ENCODE measurements at places on chromosomes 11 and 22. TPM values are rescaled to one million over a fixed set of nuclear protein-coding genes. Genes with fewer than 3 reads are reported as not detected.

SLC5A4 gene
- polyA plus RNA-seq, result not detected

GPR83 gene
- polyA plus RNA-seq, result not detected

GRM5 gene
- not detected for polyA plus RNA-seq

KRTAP5-8 gene
- polyA plus RNA-seq, result not detected

MUC2 gene
- polyA plus RNA-seq, result not detected

OR2AG2 gene
- not detected for polyA plus RNA-seq

HIC2 gene
- 0.66 TPM for polyA plus RNA-seq

SMC1B gene
- not detected for polyA plus RNA-seq

LINC01488 gene
- polyA plus RNA-seq, result not detected

DNA sequence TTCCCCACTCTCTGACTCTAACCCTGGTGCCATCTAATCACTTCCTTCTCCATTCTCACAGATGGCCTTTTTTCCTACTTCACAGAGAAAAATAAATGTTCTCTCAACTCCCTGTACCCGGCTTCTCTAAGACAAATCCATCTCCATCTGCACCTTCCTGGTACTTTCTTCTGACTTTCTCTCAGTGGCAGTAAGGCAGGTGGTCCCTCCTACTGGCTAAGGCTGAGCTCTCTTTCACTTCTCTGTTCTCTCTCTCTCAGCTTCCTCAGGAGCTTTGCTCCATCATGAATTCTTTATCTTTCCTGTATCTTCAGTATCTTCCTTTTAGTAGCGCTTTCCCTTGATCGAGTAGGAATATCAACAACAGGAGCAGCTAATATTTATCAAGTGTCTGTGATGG is 421.6 kb downstream of the TMEM135 start:
- DNase-seq, result no peak

DNA sequence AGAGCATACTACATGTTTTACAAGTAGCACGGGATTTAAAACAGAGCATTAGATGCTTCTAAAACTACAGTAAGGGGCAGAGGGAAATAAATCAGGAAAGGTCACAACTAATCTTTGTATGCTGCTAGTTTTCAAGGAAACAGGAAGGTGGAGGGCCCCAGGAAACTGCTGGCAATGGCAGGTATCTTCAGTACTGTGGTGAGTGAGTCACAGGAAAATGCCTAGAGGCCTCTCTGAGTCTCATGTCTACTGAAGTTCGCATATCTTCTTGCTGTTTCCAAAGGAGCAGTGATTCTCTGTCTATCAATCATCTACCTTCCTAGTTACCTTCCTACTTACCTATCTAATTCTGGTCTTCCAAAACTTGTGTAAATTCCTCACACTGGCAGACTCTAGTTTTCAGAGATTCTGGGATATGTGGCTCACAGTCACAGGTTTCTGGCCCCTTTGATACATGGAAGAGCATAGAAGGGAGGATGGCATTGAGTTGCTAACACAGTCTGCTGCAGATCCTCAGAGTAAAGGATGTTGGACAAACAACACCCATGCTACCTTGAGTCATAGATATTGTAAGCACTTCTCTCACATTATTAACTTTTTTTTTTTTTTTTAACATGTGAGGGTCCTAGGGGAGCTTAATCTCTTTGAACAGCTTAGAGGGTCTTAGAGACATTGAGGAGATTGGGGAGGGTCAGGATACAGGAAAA is 58.8 kb upstream of the SYN3 start:
- no peak for DNase-seq

GRCh38 chr22:36252754-36253522 is at the start of gene APOL1:
TSS of gene APOL1 (plus strand) at chr22:36253133. CDS start at chr22:36254956, 1,823 bp downstream.
- DNase-seq, result peak; percentile 62

DNA sequence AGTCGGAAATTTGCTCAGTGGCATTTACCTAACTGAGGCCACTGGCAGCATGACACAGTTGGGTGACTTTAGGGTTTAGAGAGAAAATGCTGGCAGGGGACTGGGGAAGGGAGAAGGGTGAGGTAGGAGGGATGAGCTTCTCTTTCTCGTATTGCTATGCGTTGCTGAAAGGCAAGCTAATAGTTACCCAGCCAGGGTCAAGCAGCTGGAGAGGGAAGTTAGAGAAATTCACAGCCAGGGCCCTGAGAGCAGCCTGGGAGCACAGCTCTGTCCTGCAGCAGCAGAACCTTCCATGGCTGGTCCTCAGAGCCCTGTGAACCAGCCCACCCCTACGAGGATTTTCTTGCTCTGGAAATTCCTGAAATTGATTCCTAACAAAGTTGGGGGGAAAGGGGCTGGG is 679.6 kb downstream of the NTM start:
- no peak for DNase-seq

DNA sequence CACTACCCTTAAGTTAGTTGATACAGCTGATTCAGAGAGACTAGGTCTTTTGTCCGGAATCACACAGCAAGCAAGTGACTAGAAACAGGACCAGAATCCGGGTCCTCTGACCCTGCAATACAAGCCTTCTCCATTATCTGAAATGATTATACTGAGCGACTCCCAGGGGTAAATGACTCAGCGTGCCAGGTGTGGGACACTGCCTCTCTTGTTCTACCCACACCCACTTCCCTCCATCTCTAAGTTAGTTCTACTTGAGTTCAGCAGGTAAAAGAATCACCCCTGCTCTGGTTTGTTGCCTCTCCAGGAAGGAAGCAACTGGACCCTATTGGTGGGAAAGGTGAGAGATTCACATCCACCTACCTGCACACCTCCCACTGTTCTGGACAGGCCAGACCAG is 156.9 kb downstream of the DBX1 start:
- no peak for DNase-seq

- no peak for DNase-seq
Observed at GRCh38 chr11:95228081-95228749, 2.8 kb downstream of the SESN3 start.

- DNase-seq, result no peak
Observed at GRCh38 chr11:24321229-24321628, 175.6 kb upstream of the LUZP2 start.

- DNase-seq, result no peak
Observed at GRCh38 chr11:130549393-130549999, 101.1 kb downstream of the ADAMTS15 start.

- DNase-seq, result no peak
Observed at GRCh38 chr11:62974848-62975522, 9.8 kb downstream of the SLC22A6 start.

GRCh38 chr11:79672786-79673185 is 232.0 kb upstream of the TENM4 start:
- DNase-seq, result no peak

DNA sequence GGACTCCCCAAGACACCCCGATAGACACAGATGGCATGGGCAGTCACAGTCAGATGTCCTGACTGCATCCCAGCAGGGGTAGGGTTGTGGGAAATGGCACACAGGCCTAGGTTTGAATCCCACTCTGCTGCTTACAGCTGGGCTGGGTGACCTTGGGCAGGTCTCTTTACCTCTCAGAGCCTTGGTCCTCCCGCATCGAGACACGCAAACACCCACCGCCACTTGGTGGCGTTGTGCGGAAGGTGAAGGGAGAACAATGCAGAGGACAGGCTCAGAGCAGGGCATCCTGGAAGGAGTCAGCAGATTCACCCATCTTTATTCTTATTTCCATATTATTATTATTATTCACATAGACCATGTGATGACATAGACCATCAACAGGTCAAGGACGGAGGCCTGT is 140.5 kb downstream of the MIAT start:
- no peak for DNase-seq

- no peak for DNase-seq
Observed at GRCh38 chr22:48336339-48337060, 1491.2 kb downstream of the BRD1 start.

GRCh38 chr22:45329530-45329936 is 19.8 kb downstream of the FAM118A start:
- DNase-seq, result no peak

DNA sequence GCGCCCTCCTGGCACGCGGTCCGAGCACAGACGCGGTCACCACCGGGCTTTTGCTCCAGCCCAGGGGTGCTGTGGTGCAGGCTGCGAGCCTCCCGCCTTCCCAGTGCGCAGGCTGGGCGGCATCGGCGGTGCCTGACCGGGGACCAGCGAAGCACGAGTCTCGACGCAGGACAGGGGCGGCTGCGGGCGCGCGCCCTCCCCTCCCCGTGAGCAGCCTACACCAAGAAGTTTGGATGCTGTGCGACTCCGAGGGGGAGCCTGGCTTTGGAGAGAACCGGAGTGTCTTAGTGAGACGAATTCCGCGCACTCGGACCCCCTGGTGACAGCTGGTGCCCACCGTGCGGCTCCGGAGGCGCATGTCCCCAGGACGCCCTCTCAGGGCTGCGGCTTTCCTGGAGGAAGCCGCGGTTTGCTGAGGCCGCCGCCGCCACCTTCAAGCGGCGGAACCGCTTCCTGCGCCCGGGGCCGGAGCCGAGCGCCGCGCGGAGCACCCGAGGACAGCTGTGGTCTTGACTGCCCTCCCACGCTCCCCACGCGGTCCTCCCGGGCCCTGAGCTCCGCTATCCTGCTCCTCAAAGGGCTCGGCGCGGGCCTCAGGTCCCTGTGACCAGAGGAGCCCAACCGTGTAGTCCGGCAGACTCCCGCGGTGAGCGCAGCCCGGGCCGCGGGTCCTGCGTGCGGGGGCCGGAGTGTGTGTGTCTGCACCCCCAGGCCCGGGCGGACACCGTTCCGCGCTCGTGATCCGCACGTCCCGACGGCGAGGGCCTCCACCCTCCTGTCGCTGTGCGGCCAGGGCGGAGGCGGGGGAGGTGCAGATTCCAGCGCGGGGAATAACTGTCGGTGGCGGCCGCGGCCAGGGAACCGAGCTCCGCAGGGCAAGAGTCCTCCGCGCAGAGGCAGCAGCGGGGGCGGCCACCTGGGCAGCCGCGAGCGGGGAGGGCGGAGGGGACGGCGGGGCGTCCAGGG is 1.7 kb downstream of the FGF3 start:
- DNase-seq, result no peak

DNA sequence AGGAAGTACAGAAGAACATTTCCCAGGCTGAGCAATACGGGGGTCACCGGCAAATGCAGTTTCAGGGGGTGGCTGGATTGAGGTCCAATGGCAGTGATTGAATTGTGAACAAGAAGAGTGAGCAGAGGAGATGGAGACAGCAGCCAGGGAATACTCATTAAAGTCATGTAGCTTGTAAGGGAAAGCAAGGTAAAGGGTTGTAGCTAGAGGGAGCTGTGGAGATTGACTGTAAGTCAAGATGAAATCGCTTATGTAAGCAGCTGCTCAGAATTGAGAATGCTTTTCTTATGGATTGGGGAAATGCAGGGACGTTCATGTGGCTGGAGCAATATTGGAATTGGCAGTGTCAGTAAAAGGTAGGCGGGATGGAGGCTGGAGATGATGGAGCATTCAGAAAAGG is 111.4 kb upstream of the TBCEL start:
- DNase-seq, result no peak

GRCh38 chr11:19351426-19351825 is 110.7 kb upstream of the E2F8 start:
- no peak for DNase-seq

DNA sequence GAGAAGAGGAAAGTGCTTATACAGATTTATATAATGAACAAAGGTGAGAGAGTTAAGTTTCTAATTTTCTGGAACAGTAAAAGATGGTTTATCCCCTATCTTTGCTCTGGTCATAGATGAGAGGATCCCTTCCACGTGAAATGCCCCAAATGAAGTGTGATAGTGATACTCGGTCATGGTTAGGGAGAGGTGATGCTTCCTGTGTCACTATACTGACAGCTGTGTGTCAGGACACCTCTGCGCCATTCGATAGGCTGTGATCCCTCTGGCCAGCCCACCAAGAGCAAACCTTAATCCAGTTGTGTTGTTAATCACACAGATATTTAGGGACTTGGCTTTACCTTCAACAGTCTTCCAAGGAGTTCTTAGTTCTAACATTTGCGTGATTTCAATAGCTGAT is 57.7 kb downstream of the NCAM1 start:
- no peak for DNase-seq

DNA sequence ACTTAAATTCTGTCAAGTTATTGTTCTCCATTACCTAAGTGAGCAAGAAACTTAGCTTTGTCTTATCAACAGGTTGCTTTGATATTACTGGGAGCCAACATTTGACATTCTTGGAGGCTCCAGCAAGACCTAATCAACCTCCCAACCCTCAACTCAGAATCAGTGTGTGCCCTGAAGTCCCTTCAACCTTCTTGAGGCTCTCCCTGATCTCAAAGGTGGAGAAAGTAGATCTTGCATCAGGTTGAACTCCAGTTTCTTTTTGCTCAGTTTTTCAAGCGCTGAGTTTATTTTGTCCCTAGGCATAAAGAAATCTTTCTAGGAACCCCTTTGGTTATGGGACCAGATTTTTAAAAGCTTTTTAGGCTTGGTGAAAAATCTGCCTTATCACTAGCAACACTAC is 1.4 kb downstream of the FAM111A start:
- no peak for DNase-seq

GRCh38 chr22:47245786-47246185 is 483.3 kb downstream of the TBC1D22A start:
- DNase-seq, result no peak

- no peak for DNase-seq
Observed at GRCh38 chr11:13260963-13261588, 16.5 kb upstream of the BMAL1 start.

DNA sequence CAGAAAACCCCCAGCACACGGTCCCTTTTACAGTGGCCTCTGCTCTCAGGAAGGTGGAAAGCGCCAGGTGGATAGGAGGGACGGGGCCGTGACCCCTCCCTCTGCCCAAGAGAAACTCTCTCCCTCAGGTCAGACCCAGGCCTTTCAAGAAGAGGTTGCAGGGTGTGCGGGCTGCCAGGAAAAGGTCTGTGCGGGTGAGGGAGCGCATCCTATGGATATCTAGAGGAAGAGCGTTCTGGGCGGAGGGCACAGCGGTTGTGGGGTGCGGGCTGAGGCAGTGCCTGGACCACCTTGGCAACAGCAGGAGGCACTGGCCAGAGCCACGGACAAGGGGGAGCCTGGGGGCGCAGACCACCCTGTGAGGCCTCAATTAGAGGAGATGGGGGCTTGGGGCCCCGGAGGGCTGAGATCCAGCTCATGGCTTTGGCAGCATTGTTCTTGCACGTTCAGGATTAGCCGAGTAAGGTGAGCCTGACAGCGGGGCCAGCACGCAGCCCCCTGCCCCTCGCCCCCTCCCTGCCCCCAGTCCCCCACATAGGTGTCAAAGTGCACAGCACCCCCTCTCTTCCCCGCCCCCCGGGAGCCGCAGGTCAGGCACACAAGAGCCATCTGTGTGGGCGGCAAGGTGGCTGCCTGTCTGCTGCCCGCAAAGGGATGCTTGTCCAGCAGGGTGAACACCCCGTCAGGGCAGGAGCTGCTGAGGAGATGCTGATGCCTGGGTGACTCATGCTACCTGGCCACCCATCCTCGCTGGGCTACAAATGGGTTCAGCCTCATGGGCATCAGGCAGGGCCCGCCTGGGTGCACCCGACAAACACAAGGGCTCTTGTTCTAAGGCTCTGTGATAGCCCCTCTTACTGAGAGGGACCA is 92.8 kb upstream of the KCNQ1OT1 start:
- DNase-seq, result no peak

Measured in GM12878 (cell line).